ENCODE measurements at places on chromosomes 1 and 21.

- no peaks in the 10 kb centered on the region for H3K27me3 ChIP-seq
- peaks cover 25% of the 10 kb centered on the region for H3K4me1 ChIP-seq
- no peak overlapping the region for H3K4me3 ChIP-seq
- no peak overlapping the region for H3K27ac ChIP-seq
Measured at GRCh38 chr1:204340081-204340889, 19.4 kb downstream of the PLEKHA6 start.

GRCh38 chr1:64624218-64624713 lies 120.6 kb upstream of the RAVER2 start:
- H3K4me1 ChIP-seq = no peaks in the 10 kb centered on the region
- no peaks in the 10 kb centered on the region for H3K36me3 ChIP-seq
- DNase-seq = no peak
- H3K27ac ChIP-seq = no peak overlapping the region
- no peak overlapping the region for H3K4me3 ChIP-seq
- H3K27me3 ChIP-seq = no peaks in the 10 kb centered on the region

DNA sequence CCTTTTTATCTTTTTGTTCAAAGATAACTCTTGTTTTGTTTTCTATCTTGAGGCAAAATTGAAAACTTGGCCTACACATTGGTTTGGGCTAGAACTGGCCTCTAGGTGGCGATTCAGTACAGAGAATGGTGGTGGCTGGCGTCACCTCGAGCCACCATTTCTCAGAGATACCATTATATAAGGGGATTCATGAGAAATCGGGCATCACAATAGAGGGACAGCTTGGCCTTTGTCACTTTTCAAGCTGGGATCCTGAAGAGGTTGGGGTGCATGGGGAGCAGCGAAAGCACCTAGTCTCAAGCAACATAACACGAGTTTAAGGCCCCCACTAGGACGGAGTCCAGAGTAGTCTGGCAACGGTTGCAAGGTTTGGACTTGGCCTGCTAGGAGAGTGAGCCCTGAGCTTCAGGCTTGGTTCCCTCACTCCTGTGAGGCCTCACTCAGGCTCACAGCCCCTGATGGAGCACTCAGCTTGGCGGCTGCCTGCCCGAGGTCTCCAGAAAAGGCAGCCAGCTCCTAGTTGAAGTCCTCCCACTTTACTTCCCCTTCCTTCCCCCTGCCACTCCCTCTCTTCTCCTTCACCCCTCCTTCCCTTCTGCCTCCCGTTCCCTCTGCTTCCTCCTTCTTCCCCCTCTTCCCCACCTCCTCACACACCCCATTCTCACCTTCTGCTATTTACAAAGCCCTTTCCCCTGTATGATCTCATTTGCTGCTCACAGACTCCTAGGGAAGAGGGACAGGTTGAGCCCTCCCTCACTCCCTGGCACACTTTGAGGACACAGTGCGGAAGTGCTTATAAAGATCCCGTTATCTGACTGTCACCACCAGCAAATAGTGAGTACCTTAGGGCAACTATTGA lies 67.8 kb downstream of the LRIG2 start:
- peak; percentile 46 for DNase-seq
- no peaks in the 10 kb centered on the region for H3K36me3 ChIP-seq
- no peak overlapping the region for H3K27ac ChIP-seq
- H3K4me3 ChIP-seq = no peak overlapping the region
- H3K4me1 ChIP-seq = peaks cover 18% of the 10 kb centered on the region

DNA sequence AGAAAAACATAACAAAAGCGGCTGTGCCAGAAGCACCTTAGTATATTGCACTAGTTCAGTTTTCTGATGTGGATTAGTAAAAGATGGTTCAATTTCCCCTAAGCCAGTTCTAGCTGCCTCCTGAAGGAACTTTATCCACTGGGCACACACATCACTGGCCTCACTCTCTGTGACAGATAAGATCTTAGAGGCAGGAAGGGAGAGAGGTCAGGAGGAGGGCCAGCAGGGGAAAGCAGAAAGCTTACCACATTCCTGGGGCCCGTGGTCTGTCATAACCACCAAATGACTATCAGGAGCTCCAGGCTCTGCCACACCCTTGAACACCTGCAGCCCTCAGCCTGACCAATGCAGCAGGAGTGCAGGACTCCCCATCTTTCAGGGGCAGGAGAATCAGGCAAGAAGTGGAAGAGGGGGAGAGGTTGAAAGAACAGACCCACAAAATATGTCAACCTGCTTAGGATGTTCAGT lies 37.8 kb downstream of the LRRC71 start:
- no peak overlapping the region for H3K4me3 ChIP-seq
- H3K36me3 ChIP-seq = peaks cover 81% of the 10 kb centered on the region
- H3K27me3 ChIP-seq = no peaks in the 10 kb centered on the region
- no peak for DNase-seq

GRCh38 chr21:34243562-34243961 lies 120.2 kb upstream of the KCNE2 start:
- H3K4me1 ChIP-seq = no peaks in the 10 kb centered on the region
- no peaks in the 10 kb centered on the region for H3K27me3 ChIP-seq
- no peak overlapping the region for H3K27ac ChIP-seq
- no peaks in the 10 kb centered on the region for H3K36me3 ChIP-seq
- DNase-seq = no peak
- no peak overlapping the region for H3K4me3 ChIP-seq

GRCh38 chr1:46801323-46802055 lies 2.6 kb downstream of the CYP4B1 start:
- H3K36me3 ChIP-seq = no peaks in the 10 kb centered on the region
- H3K4me1 ChIP-seq = no peaks in the 10 kb centered on the region
- H3K4me3 ChIP-seq = no peak overlapping the region
- no peak for DNase-seq
- H3K27me3 ChIP-seq = no peaks in the 10 kb centered on the region

- H3K27ac ChIP-seq = no peak overlapping the region
- H3K4me3 ChIP-seq = no peak overlapping the region
- no peaks in the 10 kb centered on the region for H3K36me3 ChIP-seq
- no peaks in the 10 kb centered on the region for H3K4me1 ChIP-seq
Measured at GRCh38 chr1:244019982-244020485, 31.0 kb upstream of the ZBTB18 start.
